ENCODE measurements at places on chromosomes 4 and X.

GRCh38 chrX:112834031-112834845, 6.4 kb downstream of the AMOT start:
- no peak for DNase-seq

GRCh38 chr4:34245276-34245675, 1999.0 kb downstream of the ARAP2 start:
- DNase-seq, result no peak

- DNase-seq, result no peak
Measured at GRCh38 chrX:118862091-118862490, 38.5 kb downstream of the ZCCHC12 start.

DNA sequence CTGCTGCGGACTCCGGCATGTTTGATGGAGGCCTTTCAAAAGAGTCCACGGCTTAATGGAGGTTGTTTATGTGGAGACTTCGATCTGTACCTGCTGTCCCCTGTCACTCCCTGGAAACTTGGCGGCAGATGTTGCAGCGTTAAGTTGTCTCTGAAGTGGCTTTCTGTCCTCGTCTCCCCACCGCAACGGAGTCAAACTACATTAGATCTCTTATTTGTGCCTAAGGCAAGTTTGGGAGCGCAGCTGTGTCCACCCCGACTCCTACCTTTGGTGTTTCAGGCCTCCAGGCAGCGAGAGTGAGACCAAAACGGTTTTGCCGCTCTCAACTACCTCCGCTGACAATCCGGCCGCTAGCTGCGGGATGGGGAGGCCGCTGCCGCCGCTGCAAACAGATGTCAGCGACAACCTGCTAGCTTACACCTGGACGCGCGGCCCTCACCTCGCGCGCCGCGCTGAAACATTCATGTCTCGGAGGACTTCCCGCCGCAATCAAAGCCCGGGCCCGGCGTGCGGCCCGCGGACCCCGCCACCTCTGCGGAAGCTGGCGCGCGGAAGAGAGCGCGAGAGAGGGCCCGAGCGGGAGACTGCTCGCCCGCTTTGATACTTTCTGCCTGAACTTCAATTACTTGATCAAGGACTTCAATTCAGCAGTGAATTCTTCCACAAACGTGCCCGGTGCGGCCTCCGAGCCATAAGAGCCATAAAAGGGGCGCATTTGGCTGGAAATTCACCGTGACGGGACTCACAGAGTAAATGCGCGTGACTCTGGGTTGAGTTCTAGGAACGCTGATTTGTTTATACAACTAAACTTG, 108.4 kb downstream of the ANTXR2 start:
- DNase-seq, result peak; percentile 69

DNA sequence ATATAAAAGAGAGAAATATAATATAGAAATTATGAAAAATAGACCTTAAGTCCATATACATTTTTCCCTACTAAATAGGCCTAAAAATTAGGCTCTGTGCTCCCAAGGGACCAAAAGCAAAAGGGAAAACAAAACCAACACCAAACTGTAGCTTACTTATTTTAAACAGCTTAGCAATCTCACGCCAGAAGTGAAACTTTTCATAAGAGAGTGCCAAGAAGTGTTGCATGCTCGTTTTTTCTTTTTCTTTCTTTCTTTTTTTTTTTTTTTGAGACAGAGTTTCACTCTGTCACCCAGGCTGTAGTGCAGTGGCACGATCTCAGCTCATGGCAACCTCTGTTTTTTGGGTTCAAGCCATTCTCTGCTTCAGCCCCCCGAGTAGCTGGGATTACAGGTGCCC, 250.4 kb downstream of the TMA16 start:
- DNase-seq, result no peak

- DNase-seq, result no peak
Measured at GRCh38 chr4:103123114-103123513, 23.5 kb upstream of the BDH2 start.

DNA sequence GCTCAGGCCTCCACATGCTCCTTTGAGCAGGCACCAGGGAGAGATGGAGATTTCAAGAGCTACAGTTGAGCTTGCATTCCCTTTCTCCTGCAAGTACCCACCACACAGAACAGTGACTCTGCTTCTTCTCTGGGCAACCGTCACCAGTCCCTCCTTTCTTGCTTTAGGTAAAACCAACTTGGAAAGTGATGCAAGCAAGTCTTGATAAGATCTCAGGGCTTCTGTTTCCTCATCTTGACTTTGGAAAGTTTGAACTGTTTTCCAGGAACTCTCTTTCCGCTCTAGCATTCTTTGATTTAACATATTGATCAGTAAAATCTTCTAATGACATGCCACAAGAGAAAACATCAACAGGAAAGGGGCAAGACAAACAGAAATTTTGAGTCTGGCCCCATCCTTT, 73.7 kb downstream of the USP46 start:
- no peak for DNase-seq

All from NCI-H524 (cell line).